Skin of body (tissue), 3 donors: ENCODE measurements at places on chromosomes 2 and 18.

- peak; percentile 11 for DNase-seq
These were observed 231.9 kb downstream of the RND3 start for GRCh38 chr2:150255528-150255927.

GRCh38 chr2:108949316-108950239 is 39.4 kb downstream of the EDAR start:
- DNase-seq = no peak

DNA sequence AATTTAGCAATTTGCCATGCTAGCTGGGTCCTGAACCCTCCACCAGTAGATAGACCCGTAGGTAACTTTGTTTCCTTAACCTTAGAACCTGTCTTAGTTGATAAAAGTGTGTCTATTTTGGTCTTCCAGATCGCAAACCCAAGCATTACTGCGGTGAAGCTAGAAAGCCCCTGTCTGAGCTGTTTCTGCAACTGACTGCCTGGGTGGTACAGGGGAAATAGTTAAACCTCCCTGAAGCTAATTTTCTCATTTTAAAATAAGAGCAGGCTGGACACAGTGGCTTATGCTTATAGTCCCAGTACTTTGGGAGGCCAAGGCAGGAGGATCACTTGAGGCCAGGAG is 101.7 kb upstream of the MSH2 start:
- DNase-seq = no peak

- no peak for DNase-seq
These were observed 2.2 kb downstream of the HMSD start for GRCh38 chr18:63951302-63951705.

GRCh38 chr2:195009202-195009601 is 647.8 kb upstream of the SLC39A10 start:
- peak; percentile 7 for DNase-seq

DNA sequence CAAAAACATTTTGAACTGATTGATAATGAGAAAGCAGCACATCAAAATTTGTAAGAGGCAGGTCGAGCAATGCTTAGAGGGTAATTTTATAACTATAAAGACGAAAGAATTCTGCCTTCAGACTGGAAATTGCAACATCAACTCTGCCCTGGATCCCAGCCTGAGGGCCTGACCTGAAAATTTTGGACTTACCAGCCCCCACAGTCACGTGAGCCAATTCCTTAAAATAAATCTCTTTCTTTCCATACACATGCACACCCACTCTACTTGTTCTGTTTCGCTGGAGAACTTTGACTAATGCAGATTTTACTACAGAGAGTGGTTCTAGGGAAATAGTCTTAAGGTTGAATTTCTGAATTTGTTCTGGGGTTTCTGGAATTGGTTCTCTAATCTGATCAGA is 14.6 kb upstream of the ACOXL start:
- no peak for DNase-seq

- no peak for DNase-seq
These were observed 221.9 kb upstream of the AGAP1 start for GRCh38 chr2:235271936-235272335.

DNA sequence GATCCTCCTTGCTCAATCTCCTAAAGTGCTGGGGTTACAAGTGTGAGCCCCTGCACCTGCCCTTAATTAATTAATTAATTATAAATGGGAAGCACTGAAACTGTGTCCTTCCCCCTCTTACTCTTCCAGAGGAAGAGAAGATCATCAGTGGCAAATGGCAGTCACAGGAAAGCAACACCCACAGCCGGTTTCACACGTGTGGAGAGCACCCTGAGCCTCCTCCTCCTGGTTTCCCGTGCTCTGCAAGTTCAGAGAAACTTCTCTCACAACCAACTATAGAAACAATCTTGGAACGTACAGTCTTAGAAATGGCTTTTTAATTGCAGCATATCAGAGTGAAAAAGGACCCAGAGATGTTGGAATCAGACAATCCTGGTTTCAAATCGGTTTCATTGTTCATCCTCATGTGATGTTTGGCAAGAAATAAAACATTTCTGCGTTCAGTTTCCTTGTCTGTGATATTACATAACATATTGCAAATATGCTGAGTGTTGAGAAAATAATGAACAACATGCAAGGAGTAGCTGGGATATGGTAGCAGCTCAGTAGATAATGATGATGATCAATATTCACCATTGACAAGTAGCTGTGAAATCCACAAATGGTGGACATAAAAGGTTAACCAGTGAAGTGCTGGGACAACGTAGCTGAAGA is 141.0 kb upstream of the KCTD1 start:
- DNase-seq = no peak

DNA sequence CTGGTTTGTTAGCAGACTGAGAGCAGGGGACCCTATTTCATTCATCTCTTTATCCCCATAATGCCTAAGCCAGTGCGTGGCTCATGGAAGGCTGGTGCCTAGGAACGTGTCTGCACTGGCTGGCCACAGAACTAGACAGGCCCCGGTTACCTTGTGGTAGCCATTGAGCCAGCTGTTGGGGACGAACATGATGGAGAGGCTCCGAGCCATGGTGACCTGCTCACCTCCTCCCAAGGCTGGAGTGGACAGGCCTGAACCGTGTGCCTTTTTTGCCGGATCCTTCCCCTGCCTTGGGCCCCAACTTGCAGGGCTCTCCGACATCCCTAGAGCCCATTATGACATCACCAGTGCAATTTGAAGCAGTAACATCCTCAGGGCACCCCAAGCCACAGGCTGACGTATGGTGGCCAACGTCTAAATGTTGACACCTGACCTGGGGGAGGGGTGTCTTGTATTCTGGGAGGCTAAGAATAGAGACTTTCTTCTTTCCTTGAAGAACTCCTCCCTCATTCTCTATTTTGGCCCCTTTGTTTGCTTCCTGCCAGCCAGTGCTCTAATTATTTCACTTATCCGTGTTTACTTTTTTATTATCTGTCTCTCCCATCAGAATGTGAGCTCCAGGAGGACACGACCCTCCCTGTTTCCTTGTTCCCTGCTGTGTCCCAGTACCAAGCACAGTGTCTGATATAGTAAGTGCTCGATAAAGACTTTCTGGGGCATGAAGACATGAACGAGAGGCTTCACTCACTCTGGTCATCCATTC is 12.2 kb upstream of the DNPEP start:
- no peak for DNase-seq

GRCh38 chr2:26173776-26174482 is 1.0 kb downstream of the GAREM2 start:
- DNase-seq = no peak

DNA sequence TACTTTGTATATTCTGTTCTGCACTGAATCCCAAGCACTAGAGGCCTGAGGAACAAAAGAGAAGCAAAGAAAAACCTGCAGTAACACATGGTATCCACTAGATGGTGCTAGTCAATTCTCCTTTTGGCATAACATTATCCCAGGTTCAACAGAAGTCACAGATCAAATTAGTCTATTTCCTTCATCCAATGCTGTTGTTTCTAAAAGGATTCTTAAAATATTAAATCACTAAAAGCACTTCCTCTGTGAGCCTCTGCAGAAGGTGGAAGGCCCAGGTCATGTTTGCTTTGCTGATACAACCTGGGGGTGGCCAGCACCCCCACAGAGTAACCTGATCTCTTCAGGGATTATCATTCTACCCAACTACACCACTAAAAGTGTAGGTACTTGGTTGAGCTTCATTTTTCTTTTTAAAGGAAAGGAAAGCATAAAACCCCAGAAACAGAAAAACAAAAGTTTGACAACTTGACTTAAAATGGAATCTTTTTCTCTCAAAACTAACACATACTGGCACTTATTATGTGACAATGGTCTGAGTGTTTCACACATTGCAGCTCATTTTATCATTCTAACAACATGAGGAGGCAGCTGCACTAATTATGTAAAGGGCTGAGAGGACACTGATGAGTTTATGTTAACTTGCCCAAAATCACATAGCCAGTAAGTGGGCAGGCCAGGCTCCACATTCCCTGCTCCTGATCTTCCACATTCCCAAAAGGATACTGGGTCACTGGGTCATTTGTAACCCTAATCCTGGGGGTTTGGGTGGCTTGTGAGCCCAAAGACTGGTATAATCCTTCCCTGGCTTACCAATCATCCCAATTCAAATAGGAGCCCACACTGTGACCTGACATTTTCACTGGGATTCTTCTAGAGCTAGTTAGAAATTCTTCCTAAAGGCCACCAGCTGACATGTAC is 66.8 kb upstream of the DNER start:
- DNase-seq = peak; percentile 39

GRCh38 chr2:149329489-149330126 is 779 bp upstream of the LYPD6 start:
- DNase-seq = peak; percentile 24

- DNase-seq = no peak
These were observed 62.3 kb upstream of the C2orf15 start for GRCh38 chr2:99079226-99079625.

- DNase-seq = no peak
These were observed 85.2 kb upstream of the SESTD1 start for GRCh38 chr2:179349670-179350303.

- DNase-seq = no peak
These were observed 788 bp downstream of the USP14 start for GRCh38 chr18:159037-159652.

DNA sequence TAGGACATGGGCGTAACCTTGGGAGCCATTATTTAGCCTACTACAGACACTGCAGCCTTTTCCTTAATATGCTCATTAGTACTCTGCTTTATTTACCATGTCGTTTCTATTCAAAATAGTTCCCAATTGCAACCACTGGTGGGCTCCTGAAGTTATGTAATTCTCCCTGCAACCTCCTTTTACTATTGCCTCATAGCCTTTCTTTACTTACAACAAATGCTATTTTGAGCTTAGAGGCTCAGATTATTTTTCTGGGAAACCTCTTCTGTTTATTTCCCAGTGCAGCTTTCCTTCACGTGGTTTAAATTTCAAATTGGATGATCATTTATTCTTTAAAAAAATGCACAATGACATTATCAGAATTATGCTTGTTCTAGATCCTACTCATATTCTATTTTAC is 492.3 kb upstream of the TMEFF2 start:
- DNase-seq = peak; percentile 16

DNA sequence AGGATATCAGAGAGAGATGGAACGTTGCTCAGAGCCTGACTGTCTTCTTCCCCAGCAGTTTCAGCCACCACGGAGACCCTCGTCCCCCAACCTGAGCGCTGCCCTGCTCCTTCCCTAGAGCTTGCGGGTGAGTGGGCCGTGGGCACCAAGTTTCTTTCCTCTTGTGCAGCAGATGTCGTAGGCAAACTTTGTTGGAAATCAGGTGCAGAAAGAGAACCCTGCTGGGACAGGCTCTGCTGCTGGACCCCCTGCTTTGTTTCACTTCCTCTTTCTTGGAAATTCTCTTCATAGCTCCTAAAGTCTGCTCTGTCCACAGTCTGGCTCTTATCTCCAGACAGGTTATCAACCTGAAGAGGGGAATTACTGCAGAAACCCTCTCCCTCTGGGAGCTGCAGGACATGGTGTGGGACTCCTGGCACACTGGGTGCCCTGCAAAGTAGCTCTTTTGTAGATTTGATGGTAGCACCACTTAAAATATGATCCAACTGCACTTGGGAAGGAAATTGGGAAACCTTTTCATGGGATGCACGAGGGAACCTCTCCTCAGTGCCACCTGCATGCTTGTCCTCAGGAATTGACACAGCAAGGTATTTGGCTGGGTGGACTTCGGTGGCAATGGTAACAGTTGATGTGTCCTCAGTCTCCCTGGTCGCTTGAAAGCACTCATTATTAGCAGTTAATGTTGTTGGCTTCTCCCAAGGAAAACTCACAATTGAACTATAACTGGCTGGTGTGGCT is 92.2 kb downstream of the ALPK2 start:
- no peak for DNase-seq

GRCh38 chr2:123448801-123449200 is 576.3 kb upstream of the CNTNAP5 start:
- DNase-seq = no peak

DNA sequence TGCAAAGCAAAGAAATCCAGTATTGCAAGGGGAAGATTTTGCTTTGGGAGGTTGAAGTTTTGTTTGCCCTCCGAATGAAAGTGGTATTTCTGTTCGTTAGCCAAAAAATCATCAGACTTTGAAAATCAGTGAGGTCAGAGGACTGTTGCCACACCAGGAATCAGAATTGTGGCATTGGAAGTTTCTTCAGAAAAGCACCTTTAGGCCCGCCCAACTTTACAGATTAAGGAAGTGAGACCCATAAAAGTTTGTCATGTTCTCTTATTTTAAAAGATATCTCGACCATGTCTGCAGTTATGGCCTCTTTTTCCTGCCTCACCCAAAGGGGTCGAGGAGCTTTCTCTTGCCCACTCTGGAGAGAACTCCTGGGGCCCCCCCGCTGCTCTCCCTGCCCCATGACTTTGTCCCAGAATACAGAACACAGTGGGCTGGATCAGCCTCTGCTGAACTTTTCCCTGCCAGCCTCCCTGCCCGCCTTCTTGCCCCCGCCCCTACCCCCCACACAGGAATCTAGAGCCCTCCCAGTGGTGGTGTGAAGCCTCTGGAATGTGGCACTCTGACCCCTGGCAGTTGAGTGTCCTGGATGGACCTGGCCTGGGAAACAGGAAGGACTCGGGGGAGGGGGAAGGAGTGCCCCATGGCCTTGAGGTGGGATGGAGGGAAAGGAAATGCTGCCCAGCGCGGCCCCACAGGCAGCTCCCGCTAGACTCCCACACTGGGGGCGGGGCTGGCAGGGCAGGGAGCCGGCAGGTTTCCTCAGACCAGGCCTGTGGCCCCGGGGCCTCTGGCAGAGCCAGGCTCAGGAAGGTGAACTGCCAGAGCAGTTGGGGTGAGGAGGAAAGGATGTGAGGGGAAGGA is 25.3 kb downstream of the CRIM1 start:
- no peak for DNase-seq

DNA sequence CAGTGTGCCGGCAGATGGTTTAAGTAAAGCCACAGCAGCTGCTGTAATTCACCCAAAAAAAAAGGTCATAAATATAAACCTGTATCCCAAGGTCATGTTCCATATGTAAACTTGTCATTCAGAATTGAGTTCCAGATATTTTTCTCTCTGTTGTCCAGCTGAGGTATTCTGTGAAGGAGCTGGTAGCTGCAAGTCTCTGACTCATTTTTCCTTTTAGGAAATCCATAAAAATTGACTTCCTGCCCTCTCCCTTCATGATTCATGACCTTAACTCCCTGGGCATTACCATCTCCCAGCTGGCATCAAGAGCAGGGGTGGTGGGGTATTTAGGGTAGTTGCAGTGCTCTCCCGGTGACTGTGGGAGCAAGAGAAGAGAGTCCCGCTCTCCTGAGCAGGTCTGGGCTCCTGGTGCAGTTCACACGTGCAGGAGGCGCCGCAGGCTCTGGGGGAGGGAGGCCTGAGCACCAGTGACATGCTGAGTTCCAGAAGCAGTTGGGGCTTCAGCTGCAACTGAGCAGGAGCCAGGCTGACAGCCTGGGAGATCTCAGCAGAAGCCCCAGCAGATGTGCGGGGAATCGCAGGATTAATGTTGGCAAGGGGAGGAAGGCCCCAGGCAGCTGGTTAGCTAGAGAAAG is 192.6 kb downstream of the MGAT5 start:
- DNase-seq = peak; percentile 58

- DNase-seq = no peak
These were observed 3.0 kb downstream of the NRBP1 start for GRCh38 chr2:27431395-27431794.

- no peak for DNase-seq
These were observed at the start of gene DSG1 for GRCh38 chr18:31317860-31318259. TSS of gene DSG1 (plus strand) at chr18:31318160. CDS start at chr18:31318301, 141 bp downstream.
